CD4-positive, alpha-beta T cell treated with Interleukin-6 for 4 hours (primary cell): ENCODE measurements at places on chromosomes 3 and 15.

- no peak for DNase-seq
Measured at GRCh38 chr3:41986561-41986960, 24.7 kb upstream of the ULK4 start.

- DNase-seq = no peak
Measured at GRCh38 chr15:100190675-100191074, 151.1 kb downstream of the ADAMTS17 start.

DNA sequence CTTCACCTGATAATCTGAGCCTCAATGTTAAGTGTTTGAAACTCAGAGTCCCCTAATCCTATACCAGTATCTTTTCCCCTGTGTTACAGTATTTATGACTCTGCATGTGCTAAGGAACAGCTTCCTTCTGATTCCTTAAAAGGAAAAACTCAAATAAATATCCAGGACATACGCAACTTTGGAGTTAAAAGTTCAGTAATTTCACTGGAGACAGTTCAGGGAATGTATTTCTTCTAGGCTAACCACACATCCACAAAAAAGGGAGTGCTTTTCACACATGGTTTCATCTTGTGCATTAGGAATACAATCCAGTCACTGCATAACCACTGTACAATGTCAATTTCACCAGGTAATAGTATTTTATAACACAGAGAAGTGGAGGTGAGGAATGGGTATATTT lies 31.0 kb downstream of the PGBD4 start:
- DNase-seq = no peak

- no peak for DNase-seq
Measured at GRCh38 chr15:72168131-72168807, 29.3 kb downstream of the GRAMD2A start.

DNA sequence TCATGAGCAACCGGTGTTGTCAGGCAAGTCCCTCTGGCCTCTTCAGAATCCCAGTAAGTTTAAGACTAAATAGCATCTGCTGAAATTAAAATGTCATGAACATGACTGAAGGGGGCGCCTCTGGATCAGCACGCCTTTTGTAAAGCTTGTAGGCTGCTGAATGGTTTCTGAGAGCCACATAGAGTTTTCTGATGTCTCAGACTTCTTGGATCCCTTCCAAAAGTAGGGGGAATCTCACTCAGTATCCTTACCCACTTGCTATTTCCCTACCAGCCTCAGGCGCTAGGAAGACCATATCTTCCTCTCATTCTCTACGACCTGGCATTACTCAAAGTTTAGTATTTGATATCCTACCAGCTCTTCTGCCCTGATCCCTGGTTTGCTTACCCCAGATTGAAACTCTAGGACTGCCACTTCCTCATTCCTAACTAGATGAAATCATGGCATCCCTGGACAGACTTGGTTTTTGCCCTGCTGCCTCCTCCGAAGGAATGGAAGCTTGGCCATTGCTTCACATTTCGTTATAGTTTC lies 62.7 kb upstream of the CD47 start:
- peak; percentile 66 for DNase-seq

DNA sequence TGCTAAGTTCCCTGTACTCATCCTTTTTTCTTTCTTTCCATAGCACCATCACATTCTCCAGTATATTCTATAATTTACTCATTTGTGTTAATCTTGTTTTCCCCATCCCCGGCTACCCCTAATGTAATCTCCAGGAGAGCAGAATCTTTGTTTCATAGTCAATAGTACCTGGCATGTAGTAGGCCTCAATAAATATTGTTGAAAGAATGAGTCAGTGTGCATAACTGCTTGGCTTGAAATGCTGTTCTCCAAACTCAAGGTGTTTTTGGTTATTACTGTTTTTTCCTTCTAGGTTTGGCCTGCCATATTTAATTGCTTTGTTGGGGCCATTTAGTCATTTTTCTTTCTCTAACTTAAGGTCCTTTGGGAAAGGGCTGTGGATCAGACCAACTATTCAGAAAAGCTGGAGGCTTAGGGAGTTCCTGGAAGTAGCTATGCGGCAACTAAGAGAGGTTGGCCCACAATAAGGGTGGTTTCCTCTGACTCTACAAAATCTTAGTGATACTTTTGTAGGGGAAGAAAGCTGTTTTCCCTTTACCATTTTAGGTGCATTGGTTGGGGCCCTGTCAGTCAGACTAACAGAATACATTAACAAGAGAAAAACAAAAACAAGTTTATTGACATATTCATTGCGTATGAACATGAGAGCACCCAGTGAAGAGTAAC lies 28.4 kb downstream of the KAT2B start:
- DNase-seq = no peak

- DNase-seq = no peak
Measured at GRCh38 chr3:100775669-100776068, 66.4 kb downstream of the TFG start.

DNA sequence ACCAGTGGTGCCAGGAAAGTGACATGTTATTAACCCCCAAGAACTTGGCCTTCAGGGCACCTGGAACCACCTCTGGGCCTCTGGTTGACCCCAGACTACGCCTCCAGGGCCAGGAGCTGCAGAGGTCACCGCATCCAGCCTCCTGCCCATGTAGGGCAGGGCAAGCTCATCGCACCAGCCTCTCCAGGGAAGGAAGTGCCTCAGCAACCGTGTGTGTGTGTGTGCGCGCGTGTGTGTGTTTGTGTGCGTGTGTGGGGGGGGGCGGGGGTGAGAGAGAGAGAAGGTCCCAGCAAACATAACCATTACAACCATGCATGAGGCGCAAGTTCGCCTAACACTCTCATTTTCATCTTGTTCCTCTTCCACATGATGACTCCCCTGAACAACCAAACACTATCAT lies 31.8 kb downstream of the RAB6B start:
- DNase-seq = no peak

- no peak for DNase-seq
Measured at GRCh38 chr15:41891946-41892345, 1.9 kb downstream of the SPTBN5 start.

DNA sequence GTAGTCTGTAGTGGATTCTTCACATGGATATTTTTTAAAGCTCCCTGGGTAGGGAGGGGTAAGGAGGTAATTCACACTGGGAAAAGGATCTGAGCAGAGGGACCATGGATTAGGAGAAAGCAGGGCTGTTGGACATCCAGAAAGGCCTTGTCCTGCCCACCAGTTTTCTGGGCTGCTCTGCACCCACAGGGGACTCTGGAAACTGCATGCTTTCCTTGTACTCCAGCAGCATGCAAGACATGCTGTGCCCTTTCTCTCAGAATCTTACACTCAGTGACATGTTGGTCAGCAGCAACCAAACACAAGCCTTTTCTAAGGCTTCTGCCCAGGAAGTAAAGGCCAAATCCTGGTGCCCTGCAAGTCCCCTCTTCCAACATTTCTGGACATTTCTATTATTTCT lies 2.5 kb upstream of the FBN1 start:
- no peak for DNase-seq

GRCh38 chr3:60812502-60812901 lies 438.8 kb downstream of the FHIT start:
- DNase-seq = no peak

- no peak for DNase-seq
Measured at GRCh38 chr3:13229273-13229949, 156.2 kb upstream of the IQSEC1 start.

GRCh38 chr15:95469496-95470000 lies 861.0 kb upstream of the NR2F2 start:
- DNase-seq = no peak

GRCh38 chr3:197692641-197693040 lies 44.1 kb downstream of the RUBCN start:
- DNase-seq = no peak

- DNase-seq = no peak
Measured at GRCh38 chr3:148646126-148646665, 51.5 kb upstream of the AGTR1 start.

DNA sequence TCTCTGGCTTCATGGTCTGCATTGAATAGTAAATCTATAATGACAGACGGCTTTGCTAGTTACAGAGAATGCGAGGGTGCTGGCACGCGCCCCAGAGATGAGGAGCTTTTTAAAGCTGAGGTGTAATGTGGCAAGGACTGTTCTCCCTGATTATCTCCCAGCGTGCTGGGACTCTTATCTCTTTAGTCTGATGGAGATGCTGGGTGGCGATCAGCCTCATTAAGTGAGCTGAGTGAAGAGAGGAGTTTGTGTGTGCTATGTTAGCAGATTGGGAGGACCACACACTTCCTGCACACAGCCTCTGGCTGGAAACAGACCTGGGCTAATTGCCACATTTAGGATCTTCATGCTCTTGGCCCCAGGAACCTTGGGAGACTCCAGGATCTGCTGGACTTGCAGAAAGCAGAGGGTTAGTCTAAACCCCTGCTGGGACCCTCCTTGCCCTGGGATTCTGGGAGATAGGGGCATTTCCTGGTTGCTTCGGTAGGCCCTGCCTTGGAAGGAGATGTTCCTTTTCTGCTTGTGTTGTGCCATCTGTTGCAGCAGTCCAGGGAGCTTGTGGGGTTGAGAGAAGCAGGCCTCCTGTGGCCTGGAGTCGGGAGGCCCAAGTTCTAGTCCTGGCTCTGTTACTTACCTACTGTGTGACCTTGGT lies 15.0 kb downstream of the PDIA5 start:
- DNase-seq = no peak

GRCh38 chr15:33190539-33190938 lies 4.0 kb downstream of the FMN1 start:
- no peak for DNase-seq

GRCh38 chr3:121979734-121980449 lies 42.2 kb downstream of the ILDR1 start:
- no peak for DNase-seq

DNA sequence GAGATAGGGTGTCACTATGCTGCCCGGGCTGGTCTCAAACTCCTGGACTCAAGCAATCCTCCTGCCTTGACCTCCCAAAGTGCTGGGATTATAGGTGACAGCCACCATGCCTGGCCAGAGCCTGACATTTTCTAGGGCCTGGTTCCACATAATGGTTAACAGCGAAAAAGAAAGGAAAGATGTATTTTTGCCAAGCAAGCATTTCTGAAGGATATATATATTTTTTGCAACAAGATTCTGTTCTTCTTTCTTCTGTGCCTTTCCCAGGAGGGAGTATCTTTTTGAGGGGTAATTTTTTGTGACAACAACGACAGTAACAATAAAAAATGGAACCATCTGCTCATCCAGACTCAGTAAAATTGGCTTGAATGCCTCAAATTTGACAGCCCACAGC lies 8.3 kb upstream of the DNAJA4 start:
- DNase-seq = no peak
